ENCODE measurements at places on chromosomes 6 and 20. TPM values are rescaled to one million over a fixed set of nuclear protein-coding genes. Genes with fewer than 3 reads are reported as not detected.

GRCh38 chr6:80454197-80454596 is 347.7 kb downstream of the BCKDHB start:
- DNase-seq, result no peak

GRCh38 chr20:36628076-36628475 is 17.9 kb downstream of the SLA2 start:
- no peak for DNase-seq

GRCh38 chr6:23413327-23414050 is 712.5 kb upstream of the NRSN1 start:
- no peak for DNase-seq

GRCh38 chr20:60718743-60719480 is 533.1 kb upstream of the CDH4 start:
- DNase-seq, result no peak

- DNase-seq, result no peak
Measured at GRCh38 chr20:14716351-14716801, 379.0 kb upstream of the FLRT3 start.

Gene EPB41L1
- 53.2 TPM for total RNA-seq

Gene SLC17A2
- total RNA-seq, result not detected

Gene C6orf141
- 7.6 TPM for total RNA-seq

Gene RIMS1
- 3.4 TPM for total RNA-seq

Gene EPPIN
- total RNA-seq, result not detected

Gene COMMD7
- total RNA-seq, result 30.2 TPM

Gene SLPI
- 95.5 TPM for total RNA-seq

GRCh38 chr20:39259010-39259803 is 297.1 kb downstream of the DHX35 start:
- no peak for DNase-seq

Gene HLA-DQA2
- 10.2 TPM for total RNA-seq

Gene TBX18
- total RNA-seq, result 46.1 TPM

Gene OR2H1
- not detected for total RNA-seq

Gene DYNLRB1
- 247 TPM for total RNA-seq

Gene HLA-DMA
- total RNA-seq, result 70.1 TPM

Gene UQCC2
- total RNA-seq, result 32.7 TPM

- DNase-seq, result no peak
Measured at GRCh38 chr20:4418141-4418540, 303.6 kb upstream of the PRND start.

DNA sequence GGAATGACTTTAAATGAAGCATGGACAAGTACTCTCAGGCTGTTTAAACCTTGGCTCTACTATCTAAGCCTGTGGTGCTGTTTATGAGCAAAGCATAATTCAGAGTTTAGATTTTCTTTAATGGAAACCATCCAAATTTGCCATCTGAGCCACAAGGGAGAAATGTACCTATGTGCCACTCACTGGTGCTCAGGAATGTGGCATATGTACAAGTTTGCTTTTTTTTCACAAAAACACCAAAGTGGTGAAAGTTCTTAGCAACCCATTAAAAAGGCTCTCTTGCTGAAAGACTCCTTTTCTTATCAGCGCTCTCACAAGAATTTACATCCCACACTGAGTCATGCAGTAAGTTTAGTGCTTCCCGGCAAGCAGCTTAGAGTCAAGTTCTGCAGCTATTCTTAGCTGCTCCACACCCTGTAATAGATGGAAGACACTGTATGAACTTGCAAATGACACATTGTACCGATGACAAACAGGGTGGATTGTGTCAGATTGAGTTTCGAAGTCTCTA is 57.3 kb upstream of the MLIP start:
- no peak for DNase-seq

DNA sequence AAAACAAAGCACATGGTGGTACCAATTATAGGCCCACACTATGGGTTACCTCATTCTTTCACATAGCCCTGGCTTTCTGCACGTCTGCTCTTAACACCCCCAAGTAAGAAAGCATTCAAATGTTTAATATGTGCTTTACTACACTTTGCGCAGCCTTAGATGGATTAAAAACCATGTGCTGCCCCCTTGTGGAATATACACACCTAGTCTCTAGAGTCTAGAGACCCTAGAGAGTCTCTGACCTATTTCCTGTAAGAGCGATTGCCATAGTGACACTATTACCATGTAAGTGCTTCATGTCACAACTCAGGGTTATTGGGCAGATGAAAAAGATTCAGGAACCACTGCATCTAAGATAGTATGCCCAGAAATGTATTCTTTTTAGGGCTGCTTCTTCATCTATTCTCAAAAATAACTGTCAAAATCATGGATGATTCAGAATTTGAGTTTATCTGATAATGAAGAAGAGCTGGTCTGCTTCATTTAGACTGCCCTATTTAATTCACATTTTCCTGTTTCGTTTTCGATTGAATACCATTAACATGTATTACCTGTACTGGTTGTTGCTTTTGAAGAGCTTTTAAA is 186.3 kb downstream of the ADGB start:
- no peak for DNase-seq

- no peak for DNase-seq
Measured at GRCh38 chr6:1470040-1470439, 80.7 kb downstream of the FOXF2 start.

Gene MYCT1
- 20.6 TPM for total RNA-seq

- no peak for DNase-seq
Measured at GRCh38 chr20:61185841-61186601, 66.0 kb upstream of the CDH4 start.

Gene LAMA5
- total RNA-seq, result 232 TPM

Gene GGTLC1
- total RNA-seq, result not detected

GRCh38 chr20:51104960-51105920 is 82.3 kb upstream of the KCNG1 start:
- DNase-seq, result no peak

- no peak for DNase-seq
Measured at GRCh38 chr6:28809947-28810658, 113.7 kb downstream of the TRIM27 start.

DNA sequence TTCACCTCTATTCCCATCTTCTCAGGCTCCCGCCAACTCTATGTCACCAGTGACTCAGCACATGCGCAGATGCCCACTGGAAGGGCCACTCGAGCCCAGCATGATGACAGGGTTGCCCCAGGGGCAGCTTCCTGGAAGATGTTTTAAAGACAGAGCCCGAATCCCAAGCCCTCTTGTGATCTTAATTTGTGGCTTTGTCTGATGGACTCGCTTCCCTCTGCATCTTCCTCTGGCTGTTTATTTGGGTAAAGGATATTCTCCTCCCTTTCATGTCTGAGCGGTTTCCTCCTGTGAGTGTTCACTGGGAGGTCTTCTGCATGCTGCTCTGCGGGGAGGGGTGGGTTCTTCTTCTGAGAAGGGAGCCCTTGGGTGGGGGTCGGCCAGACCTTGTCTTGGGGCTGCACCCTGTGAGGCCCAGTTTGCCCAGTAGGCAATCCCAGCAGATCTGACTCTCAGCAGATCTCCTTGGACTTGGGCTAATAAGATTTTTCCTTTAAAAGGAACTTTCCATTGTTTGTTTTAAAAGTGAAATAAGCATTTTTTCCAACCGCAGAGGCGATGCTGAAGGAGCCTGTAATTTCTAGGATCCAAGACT is 401.0 kb downstream of the CDC5L start:
- no peak for DNase-seq

- DNase-seq, result no peak
Measured at GRCh38 chr6:36904851-36905393, 19.2 kb downstream of the C6orf89 start.

GRCh38 chr6:22295145-22295544 is 1.7 kb downstream of the PRL start:
- DNase-seq, result no peak

GRCh38 chr20:36085686-36086267 is 68.8 kb upstream of the EPB41L1 start:
- DNase-seq, result no peak

Gene THBD
- 25.3 TPM for total RNA-seq

GRCh38 chr20:32205843-32206759 is 1.4 kb downstream of the PLAGL2 start:
- DNase-seq, result no peak

- DNase-seq, result no peak
Measured at GRCh38 chr20:55239269-55239668, 763.9 kb downstream of the DOK5 start.

Measured in sciatic nerve (tissue), 2 donors.